ENCODE measurements at places on chromosomes 2 and 18.
A peak's percentile ranks its signal among the peaks of the same experiment; 100 is the strongest.

GRCh38 chr2:149597668-149598326 lies 10.2 kb upstream of the MMADHC start:
- peak; percentile 84 for DNase-seq

DNA sequence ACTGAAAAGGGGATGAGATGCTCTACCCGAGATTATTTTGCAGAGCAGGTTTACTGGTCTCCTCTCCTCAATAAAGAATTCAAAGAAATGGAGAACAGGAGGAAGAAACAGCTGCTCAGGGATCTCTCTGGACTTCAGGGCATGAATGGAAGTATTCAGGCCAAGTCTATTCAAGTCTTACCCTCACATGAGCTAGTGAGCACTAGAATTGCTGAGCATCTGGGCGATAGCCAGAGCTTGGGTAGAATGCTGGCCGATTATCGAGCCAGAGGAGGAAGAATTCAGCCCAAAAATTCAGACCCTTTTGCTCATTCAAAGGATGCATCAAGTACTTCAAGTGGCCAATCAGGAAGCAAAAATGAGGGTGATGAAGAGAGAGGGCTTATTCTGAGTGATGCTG lies 60.0 kb downstream of the PIKFYVE start:
- no peak for DNase-seq

DNA sequence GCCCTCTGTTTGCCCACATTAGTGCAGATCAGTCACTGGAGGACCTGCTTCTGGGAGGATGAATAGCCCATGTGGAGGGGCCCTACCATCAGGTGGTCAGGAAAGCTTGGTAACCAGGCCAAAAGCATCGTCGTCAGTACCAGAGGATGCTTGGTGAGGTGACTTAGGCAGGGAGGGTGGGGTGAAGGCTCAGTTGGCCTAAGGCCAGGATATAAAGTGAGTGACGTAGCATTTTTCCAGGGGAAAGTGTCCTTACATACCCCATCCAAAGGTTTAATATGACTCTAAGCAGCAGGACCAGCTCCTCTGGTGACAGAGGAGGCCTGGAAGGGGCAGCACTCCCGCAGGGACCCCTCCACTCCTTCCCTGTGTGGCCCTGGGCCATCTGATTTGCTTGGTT lies 27.7 kb upstream of the DNMT3A start:
- DNase-seq, result no peak

DNA sequence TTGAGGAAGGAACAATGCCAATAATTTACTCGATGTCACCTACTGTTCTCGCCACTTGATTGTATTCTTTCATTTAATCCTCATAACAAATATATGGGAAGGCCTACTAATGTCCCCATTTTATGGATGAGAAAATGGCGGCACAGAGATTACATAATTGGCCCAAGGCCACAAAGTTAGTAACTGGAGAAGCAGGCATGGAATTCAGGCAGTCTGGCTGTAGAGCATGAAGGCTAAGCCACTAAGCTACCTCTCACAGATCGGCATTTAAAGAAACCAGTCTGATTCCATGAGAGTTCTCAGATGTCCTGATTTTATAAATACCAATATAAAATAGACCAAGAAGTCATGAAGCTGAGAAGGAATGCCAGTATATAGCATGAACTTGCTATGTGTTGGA lies 121.8 kb upstream of the EPAS1 start:
- no peak for DNase-seq

GRCh38 chr2:235091421-235091820 lies 139.6 kb downstream of the SH3BP4 start:
- DNase-seq, result no peak

- no peak for DNase-seq
Observed at GRCh38 chr2:3078684-3079083, 298.9 kb downstream of the EIPR1 start.

DNA sequence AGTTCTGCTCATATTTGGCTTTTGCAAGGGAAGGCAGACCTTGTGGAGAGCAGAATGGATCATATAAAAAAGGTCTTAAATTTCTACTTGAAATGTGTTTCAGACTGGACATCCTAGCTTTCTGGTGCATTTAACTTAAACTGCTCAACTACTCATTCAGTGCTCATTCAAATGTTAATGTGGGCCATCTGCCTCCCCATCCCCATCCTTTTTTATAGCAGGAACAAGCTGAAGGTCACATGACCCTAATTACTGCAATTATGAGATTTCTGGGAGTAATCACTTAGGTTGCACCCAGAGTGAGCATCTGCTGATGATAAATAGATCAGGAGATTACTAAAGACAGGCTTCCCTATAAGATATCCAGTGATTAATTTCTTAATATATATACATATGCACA lies 96.1 kb downstream of the MAP2 start:
- DNase-seq, result no peak

GRCh38 chr2:110973262-110973661 lies 147.5 kb upstream of the BCL2L11 start:
- DNase-seq, result no peak

- DNase-seq, result no peak
Observed at GRCh38 chr2:96271995-96272394, 6.0 kb downstream of the CIAO1 start.

DNA sequence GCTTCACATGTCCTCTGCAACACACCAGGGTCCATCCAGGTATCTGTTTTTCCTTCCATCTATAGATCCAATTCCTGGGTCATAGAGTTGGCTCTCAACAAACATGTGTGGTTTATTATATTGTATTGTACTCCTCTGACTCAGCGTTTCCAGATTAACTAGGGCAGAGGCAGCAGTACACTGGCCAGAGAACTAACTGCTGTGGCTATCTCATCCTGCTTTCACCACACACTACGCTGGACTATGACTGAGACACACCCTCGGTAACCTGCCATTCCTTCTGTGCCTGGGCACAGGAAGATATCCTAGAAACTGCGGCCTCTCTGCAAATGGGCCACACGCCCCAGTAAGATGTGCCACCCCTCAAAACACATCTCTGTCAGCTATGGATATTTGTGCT lies 159.8 kb upstream of the STK17B start:
- no peak for DNase-seq

DNA sequence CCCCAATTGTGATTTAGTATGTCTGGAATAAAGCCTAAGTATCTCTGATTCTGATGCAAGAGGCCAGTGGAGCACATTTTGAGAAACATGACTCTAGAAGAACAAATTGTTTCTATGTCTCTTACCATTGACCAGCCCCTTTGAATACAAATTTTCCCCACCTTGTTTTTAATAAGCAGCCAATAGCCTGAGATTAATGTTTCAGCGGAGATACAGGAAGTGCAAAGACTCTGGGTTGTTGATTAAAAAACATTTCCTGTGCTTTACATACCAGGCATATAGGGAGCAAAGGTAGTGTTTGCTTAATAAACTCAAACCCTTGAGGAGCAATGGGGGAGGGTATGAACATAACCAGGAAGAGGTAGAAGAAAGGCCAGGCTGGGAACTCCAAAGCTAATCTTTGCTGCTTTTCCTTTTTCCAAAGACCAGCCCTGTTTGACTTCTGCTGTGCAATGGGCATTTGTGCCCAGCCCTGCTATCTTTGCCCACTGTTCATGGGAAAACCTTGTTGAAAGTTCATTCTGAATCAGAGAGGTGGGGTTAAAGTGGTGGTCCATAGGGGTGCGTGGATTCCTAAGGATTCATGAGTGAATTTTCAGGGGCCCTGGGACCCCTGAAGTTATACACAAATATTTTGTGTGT lies 29.3 kb downstream of the UPP2 start:
- no peak for DNase-seq

- DNase-seq, result no peak
Observed at GRCh38 chr2:51212374-51212773, 180.4 kb upstream of the NRXN1 start.

GRCh38 chr2:172211512-172211911 lies 108.8 kb upstream of the DLX2 start:
- DNase-seq, result no peak
